ENCODE measurements at places on chromosomes 1 and 21.

DNA sequence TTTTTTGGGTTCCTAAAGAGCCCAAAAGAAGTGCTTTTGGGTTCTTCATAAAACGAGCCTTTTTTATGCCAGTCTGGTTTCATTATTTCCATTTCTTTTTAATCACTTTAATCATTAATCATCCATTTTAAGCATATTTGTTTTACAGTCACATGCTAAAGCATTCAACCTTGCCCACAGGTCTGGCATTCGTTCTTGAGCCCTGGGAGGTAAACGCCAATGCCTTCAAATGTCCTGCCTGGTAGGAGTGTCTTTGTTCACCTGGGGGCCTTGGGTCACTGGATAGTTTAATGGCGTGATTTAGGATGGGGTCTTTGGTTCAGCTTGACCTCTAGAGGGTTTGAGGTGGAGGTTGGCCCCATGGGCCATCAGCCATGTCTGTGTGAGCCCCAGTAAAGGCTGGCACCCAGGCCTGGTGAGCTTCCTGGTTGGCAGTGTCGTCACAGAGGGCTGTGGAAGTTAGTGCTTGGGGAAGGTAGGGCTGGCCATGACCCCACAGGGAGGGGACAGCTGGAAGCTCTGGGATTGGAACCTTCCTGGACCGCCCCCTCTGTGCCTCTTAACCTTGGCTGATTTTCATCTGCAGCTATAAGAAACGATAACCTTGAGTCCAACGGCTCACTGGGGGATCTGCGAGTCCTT is 20.2 kb downstream of the C1orf174 start:
- no peak for DNase-seq

GRCh38 chr21:35423709-35424108 is 374.6 kb upstream of the RUNX1 start:
- DNase-seq = no peak

DNA sequence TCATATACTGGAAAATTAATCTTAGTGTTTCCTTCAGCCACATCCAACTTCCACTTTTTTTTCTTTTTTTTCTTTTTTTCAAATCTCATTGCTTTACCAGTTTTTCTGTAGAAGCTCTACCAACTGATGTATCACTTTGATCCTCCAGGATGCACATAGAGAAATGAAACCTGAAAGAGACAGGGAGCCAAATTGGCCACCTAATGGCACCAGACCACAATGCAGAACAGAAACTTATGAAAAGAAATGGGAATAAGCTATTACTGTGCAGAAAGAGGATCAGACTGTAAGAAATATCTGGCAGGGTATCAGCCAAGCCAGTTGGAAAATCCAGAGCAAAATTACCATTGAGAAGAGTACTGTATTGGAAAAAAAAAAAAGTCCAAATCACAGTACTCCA is 1514.2 kb downstream of the MRPL39 start:
- DNase-seq = no peak

DNA sequence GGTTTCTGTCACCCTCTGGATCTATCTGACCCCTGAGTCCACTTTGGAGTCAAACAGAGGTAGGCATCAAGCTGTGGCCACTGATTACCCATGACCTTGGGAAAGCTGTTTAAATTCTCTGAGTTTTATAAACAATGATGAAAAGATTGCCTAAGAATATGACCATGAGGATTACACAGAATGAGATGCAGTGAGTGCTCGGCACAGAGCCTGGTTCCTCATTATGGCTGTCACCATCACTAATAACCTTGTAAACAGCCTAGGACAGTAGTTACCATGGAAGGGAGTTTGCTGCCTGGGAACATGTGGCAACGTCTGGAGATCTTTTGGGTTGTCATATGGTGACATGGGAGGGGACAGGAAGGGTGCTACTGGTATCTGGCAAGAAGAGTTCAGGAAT is 248.3 kb upstream of the KAZN start:
- DNase-seq = no peak
